ENCODE measurements at places on chromosomes 3 and 15.

DNA sequence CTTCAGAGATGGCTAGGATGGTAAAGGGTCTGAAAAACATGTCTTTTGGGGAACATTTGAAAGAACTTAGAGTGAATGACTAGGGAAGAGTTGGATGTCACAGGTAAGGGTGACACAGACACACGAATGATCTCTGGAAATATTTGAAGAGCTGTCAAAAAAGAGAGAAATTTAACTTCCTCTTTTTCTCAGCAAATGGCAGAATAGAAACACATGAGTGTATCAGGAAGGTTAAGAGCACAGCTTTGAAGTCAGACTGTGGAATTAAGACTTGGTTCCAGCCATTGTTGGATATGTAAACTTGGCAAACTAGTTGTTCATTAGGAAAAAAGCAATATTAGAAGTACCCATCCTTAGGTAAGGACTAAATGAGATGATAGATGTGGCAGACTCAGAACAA lies 117.7 kb downstream of the IMPG2 start:
- DNase-seq, result no peak

DNA sequence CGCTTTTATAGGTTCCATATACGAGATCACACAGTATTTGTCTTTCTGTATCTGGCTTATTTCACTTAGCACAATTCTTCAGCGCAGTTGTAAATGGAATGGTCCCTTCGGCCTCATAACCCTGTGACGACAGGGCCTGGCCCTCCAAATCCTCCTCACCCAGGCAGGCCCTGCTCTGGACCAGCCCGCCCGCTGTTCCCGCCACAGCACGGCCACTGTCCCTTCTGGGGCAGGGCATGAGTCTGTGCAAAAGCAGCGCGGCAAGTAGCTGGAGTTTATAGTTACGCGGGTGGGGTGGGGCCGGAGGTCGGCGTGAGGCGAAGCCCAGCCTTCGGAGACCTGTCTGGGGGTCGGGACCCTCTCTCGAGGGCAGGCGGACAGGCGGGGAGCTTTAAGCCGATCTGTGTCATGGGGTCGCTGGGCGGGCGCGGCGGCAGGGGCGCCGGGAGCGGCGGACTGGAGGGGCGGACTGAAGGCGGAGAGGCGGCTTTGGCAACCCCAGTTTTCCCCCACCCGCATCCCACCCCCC lies 543 bp downstream of the ARPIN start:
- DNase-seq, result peak; percentile 18

GRCh38 chr3:194439881-194440550 lies 41.0 kb upstream of the GP5 start:
- no peak for DNase-seq

- no peak for DNase-seq
These were observed 5.6 kb downstream of the SLC25A38 start for GRCh38 chr3:39388741-39389248.

DNA sequence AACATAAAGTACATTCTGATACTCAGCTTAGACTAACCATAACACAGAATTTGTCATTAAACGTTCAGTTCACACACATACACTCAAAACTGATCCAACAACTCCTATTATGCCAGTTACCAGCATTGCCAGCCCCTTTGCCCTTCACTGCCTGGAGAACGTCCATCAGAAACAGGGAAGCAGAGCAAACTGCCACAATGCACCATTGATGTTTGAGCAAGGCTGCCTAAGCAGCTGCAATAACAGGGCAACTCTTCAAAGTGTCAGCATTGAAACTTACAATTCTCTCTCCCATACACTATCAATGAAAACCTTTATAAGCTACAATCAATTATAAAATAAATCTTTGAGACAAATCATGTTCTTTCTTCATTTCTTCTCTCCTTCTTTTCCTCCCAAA lies 85.1 kb downstream of the ZBTB20 start:
- no peak for DNase-seq

DNA sequence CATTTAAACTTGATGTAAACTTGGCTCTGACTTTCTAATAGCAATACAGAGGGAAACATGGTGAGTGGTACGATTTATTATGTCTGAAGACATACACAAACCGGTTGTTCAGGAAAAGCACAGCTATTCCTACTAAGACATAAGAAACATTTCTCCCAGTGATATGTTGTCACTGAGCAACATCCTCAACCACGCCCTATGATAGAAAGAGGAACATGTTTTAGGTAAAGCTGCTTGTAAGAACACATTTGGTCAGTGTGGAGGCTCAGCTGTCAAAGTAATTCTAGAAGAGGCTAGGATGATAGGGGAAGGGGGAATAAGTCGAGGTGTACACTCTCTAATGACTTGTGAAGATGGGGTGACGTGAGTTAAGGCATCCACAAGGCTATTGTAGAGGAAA lies 42.7 kb upstream of the B3GNT5 start:
- no peak for DNase-seq

DNA sequence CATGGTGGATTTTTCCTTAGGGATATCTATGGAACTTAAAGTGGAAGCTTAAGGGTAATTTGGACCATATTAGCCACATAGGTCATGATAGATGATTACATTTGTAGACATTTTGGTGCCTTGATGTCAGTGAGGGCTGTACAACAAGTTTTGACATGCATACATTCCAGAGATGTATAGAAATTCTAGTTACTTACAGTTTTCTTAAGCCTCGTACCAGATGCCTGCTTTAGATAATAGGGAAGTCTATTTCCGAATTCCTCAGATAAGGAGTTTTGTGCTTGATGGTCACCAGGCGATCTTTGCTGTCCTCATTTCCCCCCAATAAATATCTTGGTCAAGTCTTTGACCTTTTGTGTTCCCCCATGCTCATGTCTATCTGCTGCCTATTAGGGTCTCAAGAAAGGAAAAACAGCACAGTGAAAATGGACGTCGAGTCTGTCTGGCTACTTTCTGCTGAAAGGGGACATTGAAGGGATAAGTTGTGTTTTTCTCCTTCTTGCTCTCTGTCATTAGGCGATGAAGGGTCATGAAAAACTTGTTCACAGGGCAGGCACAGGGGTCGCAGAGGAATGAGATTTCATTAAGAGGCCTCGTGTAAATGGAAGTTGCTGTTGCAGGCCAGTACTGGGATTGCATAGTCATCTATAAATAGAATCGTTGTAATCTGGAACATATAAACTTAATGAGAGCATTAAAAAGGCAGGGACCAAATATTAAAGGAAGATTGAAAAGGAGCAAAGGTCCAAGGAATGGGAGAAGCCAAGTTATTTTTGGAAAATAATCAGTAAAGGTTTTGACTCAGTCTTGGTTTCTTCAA lies 20.0 kb upstream of the SENP7 start:
- DNase-seq, result no peak

- peak; percentile 61 for DNase-seq
These were observed 364.9 kb upstream of the DPPA4 start for GRCh38 chr3:109702252-109702651.

DNA sequence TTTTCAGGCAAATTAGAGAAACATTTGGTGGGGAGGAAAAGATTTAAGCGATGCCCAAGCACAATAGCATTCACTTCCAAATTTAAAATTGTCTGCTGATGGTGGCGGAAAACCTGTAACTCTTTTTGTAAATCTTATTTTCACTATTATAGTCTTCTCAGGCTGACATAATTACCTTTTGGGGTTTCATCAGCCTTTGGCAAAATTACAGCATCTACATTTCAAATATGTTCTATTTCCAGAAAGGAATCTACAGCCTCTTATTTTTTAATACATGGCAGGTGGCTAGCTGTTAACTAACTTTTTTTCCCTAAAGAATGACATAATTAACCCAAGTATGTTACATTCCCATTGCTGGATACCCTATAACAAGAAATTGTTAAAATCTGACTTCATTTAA lies 391.5 kb upstream of the CCDC54 start:
- DNase-seq, result no peak

DNA sequence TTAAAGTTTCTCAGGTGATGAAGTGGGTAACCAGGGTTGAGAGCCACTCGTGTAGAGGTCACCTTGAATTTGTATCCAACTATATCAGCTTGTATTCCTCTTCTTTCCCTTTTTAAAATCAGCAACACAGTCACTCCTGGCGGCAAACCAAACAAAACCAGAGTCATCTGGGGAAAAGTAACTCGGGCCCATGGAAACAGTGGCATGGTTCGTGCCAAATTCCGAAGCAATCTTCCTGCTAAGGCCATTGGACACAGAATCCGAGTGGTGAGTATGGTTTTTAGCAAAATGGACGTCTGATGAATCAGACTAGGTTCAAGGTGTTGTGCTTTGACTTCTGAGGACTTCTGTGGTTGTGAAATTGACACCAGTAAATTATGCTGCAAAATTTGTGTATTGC lies 3.9 kb downstream of the RPL35A start:
- peak; percentile 79 for DNase-seq

- no peak for DNase-seq
These were observed 126.2 kb upstream of the ATP10A start for GRCh38 chr15:25989327-25989726.

DNA sequence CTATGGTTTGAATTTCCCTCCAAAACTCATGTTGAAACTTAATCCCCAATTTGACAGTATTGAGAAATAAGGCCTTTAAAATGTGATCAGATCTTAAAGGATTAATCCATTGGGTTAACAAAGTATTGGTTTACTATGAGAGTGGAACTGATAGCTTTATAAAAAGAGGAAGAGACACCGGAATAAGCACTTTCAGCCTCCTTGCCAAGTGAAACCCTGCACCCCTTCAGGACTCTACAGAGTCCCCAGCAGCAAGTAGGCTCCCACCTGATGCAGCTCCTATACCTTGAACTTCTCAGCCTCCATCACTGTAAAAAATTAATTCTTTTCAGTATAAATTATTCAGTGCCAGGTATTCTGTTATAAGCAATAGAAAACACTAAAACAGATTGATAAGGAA lies 348.3 kb downstream of the CGGBP1 start:
- DNase-seq, result no peak

DNA sequence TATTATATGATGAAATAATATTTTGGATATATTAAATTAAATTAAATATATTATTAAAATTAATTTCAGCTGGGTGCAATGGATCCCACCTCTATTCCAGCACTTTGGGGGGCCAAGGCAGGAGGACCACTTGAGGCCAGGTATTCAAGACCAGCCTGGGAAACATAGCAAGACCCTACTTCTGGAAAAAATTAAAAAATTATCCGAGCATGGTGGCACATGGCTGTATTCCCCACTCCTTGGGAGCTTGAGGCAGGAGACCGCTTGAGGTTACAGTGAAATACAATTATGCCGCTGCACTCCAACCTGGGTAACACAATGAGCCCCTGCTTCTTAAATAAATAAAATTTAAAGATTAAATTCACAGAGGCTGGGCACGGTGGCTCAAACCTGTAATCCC lies 61.4 kb downstream of the SH3BP5 start:
- DNase-seq, result no peak

GRCh38 chr3:108209579-108209978 lies 12.6 kb downstream of the IFT57 start:
- no peak for DNase-seq

DNA sequence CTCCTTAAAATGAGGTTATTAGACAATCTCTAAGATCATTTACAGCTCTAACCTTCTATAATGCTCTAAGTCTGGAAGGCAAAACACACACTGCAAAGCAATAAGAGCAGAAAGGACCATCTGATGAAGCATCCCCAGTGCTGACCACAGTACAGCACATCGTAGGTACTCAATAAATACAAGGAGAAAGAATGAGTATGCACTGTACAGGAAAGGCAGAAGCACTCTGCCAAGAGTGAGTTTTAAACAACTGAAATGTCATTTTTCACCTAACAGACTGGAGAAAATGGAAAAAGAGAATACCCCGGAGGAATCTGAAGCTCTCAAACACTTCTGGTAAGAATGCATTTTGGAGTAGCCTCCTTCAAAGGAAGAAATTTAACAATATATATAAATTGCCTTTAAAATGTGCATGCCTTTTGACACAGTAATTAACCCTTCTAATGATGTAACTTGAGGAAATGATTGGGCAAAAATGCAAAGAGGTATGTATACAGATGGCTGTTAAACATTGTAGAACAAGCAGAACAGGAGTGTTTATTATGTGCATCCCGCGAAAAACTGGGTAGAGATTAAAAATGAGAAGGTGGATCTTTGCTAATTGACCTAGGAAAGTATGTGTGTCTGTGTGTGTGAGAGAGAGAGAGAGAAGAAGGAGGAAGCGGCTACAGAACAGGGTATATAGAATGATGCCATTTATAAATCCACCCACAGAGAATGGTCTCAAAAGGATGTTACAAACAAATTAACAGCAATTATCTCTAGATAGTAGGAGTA lies 8.0 kb upstream of the OXTR start:
- no peak for DNase-seq

GRCh38 chr3:188646592-188646991 lies 492.6 kb downstream of the LPP start:
- DNase-seq, result peak; percentile 50

- DNase-seq, result no peak
These were observed 140.9 kb downstream of the FOXP1 start for GRCh38 chr3:71442652-71443042.

GRCh38 chr3:24086206-24086605 lies 141.1 kb downstream of the NR1D2 start:
- DNase-seq, result no peak

- no peak for DNase-seq
These were observed 36.2 kb downstream of the KAT2B start for GRCh38 chr3:20076296-20076997.

DNA sequence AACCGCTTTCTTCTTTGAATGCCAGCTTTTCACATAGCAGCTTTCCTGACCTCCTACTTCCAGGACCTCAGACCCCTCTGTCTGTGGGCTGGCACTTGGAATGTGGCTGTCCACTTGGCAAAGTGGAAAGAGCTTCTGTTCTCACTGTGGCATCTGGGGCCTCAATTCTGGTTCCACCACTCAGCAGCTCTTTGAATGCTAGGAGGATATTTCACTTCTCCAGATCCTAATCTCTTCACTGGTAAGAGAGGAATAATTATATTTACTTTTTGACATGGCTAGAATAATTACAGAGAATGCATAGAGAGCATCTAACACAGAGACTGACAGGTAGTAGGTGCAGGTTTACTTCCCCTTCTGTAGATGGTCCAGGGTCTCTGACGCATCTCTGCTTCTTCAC lies 405.9 kb downstream of the LPP start:
- no peak for DNase-seq

DNA sequence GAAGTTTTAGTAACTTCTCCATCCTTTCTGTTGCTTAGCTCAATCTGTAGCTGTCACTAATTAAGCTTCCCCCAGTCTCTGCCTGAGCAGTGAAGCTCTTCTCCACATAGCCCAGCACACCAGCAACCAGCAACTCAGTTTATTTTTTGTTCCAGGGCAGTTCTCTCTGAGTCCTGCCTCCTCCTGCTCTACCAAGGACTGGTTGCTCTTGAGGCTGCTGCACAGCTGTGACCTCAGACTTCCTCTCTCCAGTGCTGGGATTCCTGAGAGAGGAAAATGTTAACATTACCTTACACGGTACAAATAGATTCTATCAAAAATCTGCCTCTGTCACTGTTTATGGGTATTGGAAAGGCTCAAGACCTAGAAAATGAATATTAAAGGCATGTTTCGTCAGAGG lies 294.7 kb downstream of the OXSM start:
- no peak for DNase-seq

DNA sequence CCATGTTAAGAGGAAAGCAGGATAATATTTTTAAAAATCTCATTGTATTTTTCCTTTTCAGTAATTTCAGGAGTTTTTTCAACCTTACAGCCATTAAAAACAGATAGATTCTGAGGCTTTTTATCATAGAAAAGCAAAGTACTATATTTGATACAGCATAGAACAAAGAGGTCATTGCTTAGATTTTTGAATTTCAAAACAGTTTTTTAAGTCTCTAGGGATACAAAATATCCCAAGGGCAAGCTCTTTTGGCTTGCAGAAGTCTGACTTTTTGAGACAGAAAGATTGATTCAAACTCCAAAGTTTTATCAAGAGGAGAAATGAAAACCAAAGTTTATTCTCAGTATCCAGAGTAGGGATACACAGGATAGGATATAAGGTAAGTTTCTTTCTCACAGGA lies 49.3 kb upstream of the LEKR1 start:
- DNase-seq, result no peak

- no peak for DNase-seq
These were observed 502.1 kb upstream of the IL12A start for GRCh38 chr3:159486580-159486979.

All from cardiac fibroblast (primary cell).